A172 (cell line): ENCODE measurements at places on chromosomes 16 and 17. TPM values are rescaled to one million over a fixed set of nuclear protein-coding genes. Genes with fewer than 3 reads are reported as not detected.

SNAI3 gene
- not detected in 2 replicates for total RNA-seq

RUNDC3A gene
- total RNA-seq, result 0.86 TPM in 1 of 2 replicates, not detected in the other

EPX gene
- total RNA-seq, result not detected in 2 replicates

PRDM7 gene
- total RNA-seq, result not detected in 2 replicates

DNA sequence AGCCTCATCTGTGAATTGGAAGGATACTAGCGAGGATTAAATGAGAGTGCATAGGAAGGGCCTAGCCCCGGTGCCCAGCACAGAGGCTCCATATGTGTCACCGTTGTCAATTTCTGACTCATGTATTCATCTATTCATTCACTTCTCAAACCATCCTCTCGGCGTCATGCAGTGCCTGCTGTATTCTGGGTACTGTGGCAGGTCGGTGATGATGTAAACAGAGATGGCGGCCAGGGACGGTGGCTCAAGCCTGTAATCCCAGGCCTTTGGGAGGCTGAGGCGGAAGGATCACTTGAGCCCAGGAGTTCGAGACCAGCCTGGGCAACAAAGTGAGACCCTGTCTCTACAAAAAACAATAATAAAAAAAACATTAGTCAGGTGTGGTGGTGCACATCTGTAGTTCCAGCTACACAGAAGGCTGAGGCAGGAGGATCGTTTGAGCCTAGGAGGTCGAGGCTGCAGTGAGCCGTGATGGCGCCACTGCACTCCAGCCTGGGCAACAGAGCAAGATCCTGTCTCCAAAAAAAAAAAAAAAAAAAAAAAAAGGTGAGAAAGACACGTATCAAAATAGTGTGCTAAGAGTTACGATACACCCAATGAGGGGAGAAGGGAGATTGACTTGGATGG lies 4.3 kb upstream of the PPP1R1B start:
- DNase-seq, result no peak

GRCh38 chr16:23508589-23509440 lies 1.5 kb downstream of the GGA2 start:
- DNase-seq, result no peak

DNA sequence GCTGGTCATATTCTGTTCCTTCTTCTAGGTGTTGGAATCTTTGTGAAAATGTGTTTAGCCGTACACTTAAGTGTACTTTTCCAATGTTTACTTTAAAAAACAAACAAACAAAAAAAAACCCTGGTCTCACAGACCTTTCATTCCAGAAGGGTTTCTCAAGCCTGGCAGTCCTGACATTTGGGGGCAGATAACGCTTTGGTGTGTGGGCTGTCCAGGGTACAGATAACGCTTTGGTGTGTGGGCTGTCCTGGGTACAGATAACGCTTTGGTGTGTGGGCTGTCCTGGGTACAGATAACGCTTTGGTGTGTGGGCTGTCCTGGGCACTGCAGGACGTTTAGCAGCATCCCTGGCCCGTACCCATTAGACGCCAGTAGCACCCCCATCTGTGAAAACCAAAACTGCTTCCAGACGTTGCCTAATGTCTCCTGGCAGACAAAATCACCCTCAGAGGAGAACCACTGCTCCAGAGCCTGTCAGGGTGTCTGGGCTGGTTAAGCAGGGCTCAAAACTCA lies 15.2 kb upstream of the FLCN start:
- DNase-seq, result no peak

DNA sequence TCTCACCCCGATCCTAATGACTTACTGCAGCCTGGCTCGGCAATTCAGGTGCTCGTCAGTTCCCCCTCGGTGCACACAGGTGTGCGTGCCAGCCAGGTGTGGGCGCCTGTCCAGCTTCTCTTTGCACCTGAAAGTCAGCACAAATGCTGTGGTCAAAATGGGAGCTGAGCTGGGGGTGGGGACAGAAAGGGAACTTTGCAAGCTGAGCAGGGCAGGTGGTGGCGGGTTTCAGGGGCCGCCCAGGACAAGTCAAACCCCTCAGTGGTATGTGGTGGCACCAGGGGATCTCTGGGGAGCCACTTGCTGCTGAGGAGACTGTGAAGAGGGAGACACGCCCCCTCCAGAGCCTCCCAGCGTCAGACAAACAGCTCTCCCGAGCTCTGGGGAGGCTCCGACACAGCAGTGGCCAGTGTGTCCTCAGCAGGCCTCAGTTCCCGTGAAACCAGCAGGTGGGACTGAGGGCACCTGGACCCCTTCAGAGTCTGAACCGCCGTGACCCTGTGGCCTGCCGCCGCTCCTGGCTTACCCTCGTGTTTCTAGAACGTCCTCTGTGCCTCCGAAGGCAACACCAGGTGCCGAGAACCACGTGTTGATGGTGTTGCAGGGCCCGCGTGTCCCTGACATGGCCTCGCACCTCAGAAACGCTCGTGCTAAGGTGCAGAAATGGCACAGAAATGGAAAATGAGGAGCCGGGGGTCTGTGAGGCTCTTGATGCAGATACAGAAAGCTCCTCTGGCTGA lies 233.5 kb upstream of the TNRC6C start:
- no peak for DNase-seq

- no peak for DNase-seq
Measured at GRCh38 chr17:7429722-7430121, 1.1 kb downstream of the SPEM3 start.

PRR35 gene
- total RNA-seq, result not detected in 2 replicates

ACAP1 gene
- total RNA-seq, result 0.90 and 4.1 TPM in 2 replicates

- no peak for DNase-seq
Measured at GRCh38 chr17:82636626-82637598, 11.3 kb downstream of the WDR45B start.

HBM gene
- not detected in 2 replicates for total RNA-seq

- DNase-seq, result no peak
Measured at GRCh38 chr16:84715854-84716253, 16.1 kb downstream of the USP10 start.

TBC1D3E gene
- not detected in 2 replicates for total RNA-seq

DNA sequence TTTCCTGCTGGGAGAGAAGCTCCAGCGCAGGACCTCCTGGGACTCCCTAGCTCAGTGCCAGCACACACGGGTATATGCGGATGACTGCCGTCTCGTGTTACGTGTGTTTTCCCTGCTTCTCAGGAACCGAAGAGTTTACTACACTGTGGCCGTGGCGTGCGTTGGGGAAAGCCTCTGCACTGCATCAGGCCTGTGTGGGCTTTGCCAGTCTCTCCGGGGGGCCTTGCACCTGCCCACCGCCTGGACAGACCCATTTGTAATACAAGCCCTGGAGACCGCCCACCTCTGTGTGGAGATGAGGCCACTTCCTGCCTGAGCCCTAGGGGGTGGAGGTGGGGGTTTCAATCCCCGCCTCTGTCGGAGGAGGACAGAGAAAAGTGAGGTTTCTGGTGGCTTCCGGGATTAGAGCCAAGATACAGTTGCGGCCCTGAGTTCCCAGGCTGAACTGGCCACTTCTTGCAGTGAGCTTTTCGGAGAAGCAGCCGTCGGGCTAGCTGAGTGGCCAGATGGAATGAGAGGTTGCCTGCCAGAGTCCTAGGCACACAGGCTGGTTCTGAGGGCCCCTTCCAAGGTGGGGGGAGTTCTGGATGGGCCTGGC lies 43.4 kb upstream of the GSE1 start:
- no peak for DNase-seq

DNA sequence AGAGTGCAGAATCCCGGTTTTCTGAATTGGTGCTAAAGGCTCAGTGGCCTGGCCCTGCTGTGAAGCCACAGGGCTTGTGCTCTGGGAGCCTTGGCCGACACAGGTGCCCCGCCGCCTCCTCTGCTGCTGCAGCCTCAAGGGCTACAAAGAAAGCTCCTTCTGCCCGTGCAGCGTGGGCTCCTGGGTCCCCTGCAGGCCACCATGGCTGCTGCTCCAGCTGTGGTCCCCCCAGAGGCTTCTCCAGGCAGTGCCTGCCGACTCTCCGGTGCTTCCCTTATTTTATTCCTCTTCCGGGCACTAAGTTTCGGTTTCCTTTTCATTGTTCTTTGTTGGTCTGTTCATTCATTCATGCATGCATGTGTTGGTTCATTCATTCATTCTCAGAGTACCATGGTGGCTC lies 53.1 kb downstream of the CMIP start:
- no peak for DNase-seq

GRCh38 chr17:20313306-20313705 lies 154.0 kb downstream of the LGALS9B start:
- no peak for DNase-seq
